ENCODE measurements at places on chromosomes 2 and 18.

DNA sequence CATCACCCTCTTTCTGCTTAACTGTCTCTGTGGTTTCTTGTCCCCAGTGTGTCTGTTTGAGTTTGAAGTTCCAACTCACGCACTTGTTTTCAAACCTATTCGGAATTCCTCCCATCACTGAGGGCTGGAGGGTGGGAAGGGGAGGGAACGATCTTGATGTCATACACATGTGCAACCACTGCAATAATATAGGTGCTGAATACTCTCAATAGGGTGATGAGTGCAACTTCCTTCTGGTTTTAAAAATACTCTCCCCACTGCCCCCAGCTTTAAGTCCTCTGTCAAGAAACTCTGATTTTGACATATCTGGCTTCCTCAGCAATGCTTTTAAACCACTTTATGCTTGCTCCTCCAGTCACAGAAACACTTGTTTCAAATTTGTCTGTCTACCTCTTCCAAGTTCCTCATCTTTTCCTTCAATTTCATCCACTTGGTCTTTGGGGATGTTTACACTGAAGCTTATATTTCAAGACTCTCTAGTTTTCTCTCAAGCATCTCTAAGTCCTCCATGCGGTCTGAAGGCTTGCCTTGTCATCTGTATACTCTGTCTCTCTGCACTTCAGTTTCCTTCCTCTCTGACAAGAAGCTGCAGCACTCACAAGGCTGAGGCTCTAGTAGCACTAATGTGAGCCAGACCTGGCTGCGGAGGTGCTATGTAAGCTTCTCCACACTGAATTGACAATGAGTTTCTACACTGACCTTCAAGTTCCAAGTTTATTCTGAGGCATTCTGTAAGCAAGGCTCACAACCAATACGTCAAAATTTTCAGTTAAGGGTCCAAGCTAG is 422.3 kb downstream of the ZEB2 start:
- DNase-seq = no peak

- no peak for DNase-seq
Observed at GRCh38 chr18:79628416-79629248, 51.0 kb upstream of the CTDP1 start.

DNA sequence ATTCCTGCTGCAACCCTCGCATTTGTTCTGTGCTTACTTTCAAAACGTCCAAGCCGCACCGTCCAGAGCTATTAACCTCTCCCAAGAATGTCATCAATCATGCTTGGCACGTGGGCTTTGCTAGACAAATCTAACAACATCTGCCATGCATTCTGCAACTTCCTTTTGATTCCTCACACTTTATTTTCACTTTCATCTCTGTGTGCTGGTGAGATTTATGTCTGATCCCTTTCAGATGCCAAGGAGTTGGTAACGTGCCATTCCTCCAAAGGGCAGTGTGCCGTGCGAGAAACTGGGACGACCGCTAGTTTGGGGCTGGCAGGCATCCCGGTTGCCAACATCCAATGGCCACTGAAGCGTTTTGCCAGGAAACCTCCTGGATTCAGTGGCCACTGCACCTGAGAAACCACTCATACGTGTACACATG is 230.0 kb upstream of the PARD3B start:
- DNase-seq = no peak

DNA sequence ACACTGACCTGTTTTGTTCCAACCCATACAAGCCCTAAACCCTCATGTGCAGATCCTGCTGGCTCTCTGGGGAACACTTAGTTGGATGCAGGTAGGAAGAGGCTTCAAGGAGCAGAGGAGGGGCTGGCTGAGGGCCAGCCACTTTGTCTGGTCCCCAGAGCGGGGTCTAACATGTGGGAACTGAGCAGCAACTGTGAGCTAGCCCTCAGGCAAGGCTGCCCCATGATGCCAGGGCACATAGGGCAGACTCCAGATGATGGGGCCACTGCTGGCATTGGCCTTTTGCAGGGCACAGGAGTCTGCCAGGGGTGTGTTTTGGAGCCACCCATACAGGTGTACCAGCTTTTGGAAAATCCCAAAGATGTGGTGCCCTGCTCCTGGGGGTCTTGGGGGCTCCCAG is 67.7 kb downstream of the HPCAL1 start:
- DNase-seq = no peak

GRCh38 chr2:226216575-226216974 is 583.0 kb downstream of the IRS1 start:
- DNase-seq = no peak

GRCh38 chr18:39845631-39846030 is 2109.4 kb upstream of the PIK3C3 start:
- no peak for DNase-seq

- DNase-seq = no peak
Observed at GRCh38 chr2:201962774-201963562, 70.7 kb upstream of the FZD7 start.

GRCh38 chr2:195649629-195650190 is 7.3 kb upstream of the SLC39A10 start:
- no peak for DNase-seq

DNA sequence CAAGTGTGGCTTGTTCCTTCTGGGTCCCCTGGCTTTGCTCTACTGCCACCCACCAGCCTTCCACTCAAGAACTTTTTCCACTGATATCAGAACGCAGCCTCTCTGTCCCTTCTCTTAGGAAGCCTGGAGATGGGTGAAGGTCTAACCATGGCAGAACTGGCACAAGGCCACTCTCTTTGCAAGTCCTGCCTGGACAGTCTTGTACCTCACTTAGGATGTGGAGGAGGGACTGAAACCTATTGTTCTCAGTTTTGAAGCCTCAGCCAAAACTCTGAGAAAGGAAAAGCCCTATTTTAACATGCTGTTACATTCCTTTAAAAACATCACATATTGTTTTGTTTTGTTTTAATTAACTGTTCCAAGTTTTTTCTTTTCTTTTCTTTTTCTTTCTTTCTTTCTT is 58.9 kb upstream of the NCOA1 start:
- DNase-seq = no peak

Data from H9 (cell line).